CD4-positive, alpha-beta T cell treated with Interferon gamma for 1 hour (primary cell): ENCODE measurements at places on chromosomes 1 and 21.
A peak's percentile ranks its signal among the peaks of the same experiment; 100 is the strongest.

- no peak for DNase-seq
Observed at GRCh38 chr1:8285103-8285502, 32.8 kb upstream of the SLC45A1 start.

- no peak for DNase-seq
Observed at GRCh38 chr1:14968251-14968851, 185.2 kb upstream of the TMEM51 start.

DNA sequence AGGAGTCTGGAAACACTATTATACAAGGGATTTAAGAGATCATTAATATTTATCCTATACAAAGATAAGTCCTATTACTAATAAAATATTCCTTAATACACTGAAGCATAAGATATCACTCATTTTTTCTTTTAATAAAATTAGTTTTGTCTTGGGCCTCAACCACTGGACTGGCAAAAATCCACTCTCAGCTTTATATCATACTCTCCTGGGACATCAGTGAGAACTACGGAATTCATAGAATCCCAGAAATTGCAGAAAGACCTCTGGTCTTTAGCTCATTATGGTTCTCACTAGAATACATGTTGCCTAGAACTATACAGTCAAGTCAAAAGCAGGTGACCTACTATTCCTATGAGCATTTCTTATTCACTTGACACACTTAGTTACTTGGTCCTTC is 285.0 kb downstream of the LRRC40 start:
- no peak for DNase-seq

DNA sequence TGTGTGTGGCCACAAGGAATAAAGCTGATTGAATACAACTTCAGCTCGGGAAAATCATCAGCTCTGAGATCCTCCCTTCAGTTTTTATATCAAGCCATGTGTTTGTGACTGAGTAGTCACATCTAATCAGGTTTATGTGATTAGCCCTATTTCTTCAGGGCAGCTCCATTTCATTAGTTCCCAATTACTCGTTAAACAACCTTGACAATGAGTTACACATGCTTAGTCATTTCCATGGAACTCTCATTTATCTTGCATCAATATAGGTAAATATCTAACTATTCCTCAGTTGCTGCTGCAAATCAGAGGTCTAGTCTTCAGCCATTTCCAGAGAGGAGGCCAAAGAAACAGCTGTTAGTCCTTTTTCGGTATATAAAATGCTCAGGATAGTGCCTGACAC is 16.3 kb downstream of the CRB1 start:
- DNase-seq, result no peak

DNA sequence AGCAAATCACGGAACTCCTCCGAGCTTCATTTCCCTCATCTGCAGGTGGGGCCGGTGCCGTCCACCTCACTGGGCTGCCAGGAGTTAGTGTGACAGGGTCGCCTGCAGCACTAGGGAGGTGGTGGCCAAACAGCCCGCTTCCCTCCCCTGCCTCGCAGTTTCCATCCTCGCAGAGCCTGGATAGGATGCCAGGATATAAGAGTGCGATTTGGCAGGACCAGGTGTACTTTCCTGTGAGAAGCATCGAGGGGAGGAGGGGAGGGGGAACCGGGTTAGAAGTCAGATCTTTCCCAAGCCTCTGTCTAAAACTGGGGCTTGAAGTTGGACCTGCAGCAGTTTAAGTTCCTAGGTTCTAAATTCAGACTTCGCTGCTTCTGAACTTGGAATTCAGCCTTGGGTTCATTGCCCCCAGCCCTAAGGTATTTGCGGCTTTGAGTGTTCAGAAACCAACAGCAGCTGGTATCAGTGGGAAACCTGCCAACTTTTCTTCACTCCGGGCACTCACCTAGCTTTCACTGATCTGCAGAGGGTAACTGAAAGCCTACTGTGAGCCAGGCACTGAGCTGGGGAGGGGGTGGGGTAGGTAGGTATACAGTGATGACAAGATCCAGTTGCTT is 1.7 kb upstream of the JUN start:
- peak; percentile 45 for DNase-seq

GRCh38 chr1:45815667-45816458 is 12.5 kb downstream of the MAST2 start:
- no peak for DNase-seq

- no peak for DNase-seq
Observed at GRCh38 chr1:36471830-36472641, 7.9 kb upstream of the MRPS15 start.

- DNase-seq, result no peak
Observed at GRCh38 chr1:219427403-219427802, 185.5 kb downstream of the ZC3H11B start.

DNA sequence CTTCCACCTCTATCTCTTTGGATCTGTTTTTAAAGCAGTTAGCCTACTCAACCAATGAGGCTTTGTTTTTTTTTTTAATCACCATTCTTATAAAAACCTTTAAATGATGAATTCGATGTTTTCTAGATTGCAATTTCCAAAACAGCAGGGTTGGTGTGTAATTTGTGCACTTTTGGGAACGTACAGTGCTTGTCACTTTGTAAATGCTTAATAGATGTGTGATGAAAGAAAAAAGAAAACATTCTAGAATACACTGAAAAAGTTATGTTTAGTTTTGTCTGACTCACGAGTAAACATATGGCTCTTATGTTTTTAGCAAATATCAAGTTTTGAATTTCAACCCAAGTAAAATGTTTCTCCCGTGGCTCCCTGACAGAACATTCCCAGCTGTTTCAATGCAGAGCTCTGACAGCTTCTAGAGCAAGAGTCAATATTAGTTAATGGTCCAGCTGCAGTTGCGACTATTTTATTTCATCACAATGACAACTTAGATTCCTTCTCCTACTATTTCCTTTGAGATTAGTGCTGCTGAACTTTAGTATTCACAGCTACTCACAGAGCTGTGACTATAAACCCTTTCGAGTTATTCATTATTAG is 362.5 kb upstream of the ADAMTS5 start:
- no peak for DNase-seq

- DNase-seq, result no peak
Observed at GRCh38 chr1:92901699-92902405, 59.4 kb downstream of the DIPK1A start.

GRCh38 chr1:62371375-62371774 is 52.1 kb upstream of the KANK4 start:
- no peak for DNase-seq

DNA sequence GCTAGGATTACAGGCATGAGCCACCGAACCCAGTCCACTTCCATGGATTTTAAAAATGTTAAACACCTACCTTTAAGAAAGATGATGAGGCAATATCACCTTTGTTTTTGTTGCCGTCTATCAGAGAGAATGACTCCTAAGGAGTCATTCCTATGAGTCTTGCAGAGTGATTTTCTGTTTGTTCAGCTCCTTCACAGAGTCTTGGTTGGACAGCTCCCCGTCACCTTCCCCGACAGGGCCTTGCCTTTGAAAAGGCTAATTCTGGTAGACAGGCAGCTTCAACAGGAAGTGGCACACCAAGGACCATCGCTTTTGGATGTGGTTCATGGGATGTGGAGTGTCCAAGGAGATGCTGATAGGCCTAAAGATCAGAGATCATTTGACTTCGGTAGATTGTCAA is 17.5 kb downstream of the ZBTB18 start:
- DNase-seq, result no peak

- DNase-seq, result no peak
Observed at GRCh38 chr21:45351526-45352275, 53.3 kb upstream of the COL18A1 start.

DNA sequence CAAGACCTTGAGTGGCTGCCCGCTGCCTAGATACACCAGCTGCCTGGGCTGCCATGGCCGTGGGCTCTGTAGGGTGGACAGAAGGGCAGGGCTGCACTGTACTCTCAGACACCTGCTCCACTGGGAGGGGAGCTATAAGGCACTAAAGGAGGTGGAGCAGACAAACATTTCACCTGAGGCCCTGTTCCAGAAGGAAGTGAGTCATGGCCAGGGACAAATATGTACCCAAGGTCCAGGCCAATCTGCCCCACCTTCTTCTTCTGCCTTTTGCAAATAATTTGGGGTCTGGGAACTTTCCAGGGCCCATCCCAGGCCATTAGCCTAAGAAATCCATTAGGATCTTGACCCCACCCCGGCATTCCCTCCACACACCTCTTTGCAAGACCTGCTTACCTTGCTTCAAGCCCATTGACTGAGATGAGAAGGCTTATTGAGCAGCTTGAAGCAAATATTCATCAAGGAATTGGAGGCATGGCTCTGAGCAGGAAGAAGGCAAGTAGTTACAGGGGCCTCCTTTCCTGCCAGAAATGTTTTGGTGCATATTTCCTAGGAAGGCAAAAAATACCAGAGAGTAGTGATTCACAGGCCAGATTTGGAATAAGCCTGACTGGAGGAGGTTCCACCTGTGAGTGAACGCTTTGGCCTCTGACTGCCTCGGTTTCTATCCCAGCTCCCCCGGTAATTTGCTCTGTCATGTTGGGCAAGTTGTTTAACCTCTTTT is at the start of gene CAPN8:
CAPN8 (minus strand) TSS at position 110 of the 721 bp plus-strand sequence; CDS start at position 55, 55 bp downstream.
- DNase-seq, result no peak

DNA sequence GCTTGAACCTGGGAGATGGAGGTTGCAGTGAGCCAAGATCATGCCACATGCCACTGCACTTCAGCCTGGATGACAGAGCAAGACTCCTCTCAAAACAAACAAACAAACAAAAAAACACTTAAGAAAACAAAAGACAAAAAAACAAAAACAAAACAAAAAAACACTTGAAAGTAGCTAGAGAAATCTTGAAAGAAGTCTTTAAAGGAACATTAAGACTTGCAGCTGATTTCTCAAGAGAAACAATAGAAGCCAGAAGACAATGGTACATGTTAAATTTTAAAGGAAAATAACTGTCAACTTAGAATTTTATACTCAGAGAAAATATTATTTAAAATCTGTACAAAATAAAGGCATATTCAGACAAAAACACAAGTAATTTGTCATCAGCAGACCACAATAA is 71.3 kb downstream of the HLX start:
- no peak for DNase-seq

DNA sequence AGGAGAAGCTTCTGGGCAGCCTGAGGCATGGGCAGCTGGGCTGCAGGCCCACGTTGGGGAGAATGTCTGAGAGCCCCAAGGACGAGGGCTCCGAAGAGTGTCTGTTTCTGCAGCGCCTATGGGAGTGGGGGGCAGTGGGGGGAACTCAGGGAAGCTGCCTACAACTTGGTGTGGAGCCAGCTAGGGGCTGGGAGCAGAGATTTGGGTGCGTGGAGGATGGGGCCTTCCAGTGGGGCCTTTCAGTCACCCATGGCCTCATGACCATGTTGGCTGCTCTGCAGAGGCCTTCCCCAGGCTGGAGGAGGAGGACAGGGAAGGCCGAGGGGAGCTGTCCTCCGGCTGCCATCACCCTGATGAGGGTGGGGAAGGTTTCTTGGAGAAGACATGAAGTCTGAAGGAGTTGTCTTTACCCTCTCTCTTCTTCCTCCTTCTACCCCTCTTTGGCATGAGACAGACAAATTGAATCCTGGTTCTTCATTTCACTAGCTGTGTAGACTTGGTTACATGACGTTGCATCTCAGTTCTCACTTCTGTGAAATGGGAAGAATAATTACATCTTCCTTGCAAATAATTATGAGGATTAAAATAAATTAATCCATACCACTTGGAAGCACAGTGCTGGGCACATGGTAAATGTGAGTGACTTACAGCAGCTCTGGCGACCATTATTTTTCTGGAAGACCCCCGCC is 8.3 kb downstream of the PPFIA4 start:
- DNase-seq, result no peak

- DNase-seq, result no peak
Observed at GRCh38 chr21:46153247-46154154, 1.9 kb downstream of the FTCD start.

DNA sequence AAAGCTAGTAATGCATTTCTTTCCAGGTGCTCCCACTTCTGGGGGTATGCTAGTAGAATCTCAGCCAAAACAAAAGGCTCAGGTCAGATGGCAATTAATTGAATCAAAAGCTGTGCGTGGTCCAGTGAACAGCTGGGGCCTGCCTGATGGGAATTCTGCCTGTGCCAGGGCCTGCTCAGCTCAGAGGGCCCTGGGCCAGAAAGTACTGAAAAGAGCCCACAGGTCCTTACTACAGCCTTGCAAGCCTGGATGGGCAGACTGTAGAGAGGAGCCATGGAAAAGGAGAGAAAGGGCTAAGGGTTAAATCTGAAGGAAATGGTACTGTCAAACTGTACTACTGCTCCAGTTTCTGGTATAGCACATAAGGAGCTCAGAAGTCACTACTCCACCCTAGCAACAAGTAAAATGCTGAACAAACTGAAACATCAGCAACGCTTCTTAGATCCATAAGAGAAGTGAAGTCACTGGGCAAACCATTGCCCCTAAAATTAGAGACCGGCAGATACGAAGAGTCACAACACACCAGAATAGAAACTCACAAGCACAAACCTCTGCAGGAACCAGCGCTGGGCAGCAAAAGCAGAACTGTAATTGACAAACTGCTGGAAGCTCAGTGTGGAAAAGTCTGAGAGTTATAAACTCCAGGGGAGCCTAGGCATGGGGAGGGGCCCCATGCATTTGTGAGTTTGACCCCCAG is 121.1 kb upstream of the SYT6 start:
- no peak for DNase-seq

- DNase-seq, result no peak
Observed at GRCh38 chr1:204990059-204990664, 52.9 kb upstream of the CNTN2 start.

DNA sequence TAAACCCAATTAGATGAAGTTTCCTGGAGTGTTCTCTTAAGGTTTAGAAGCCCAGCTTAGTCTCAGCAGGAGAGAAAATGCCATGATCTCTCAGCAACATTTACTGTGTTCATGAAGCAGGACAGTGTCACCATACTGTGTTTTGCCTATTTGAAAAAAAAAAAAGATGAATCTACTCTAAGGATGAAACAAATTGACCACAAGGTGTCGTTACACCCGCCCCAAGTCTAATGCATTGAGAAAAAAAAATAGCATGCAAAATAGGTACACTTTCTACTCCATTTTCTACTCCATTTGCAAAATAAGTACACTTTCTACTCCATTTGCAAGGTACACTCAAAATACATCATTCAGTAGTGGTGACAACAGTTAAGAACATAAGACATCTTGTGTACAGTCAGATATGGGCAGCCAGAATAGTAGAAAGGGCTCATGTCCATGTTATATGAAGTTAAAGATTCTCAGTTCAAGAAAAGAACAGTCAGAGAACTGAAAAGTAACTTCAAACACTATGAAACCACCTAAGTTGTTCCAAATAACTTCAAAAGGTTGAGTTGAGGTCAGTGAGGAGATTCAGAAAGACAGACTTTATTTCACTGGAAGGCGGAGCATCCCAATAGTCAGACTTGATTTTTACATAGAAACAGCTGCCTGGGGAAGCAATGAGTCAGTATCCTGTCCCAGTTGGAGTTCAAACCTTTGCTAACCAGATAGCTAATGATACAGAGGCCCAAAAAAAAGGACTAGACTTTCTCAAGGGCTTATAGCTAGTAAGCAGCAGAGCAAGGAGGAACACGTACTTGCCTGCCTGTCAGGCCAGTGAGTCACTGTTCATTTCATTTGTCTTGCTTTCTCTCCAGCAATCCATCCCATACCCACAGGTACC is 13.3 kb downstream of the PLPPR5 start:
- DNase-seq, result no peak

- no peak for DNase-seq
Observed at GRCh38 chr1:61050541-61051442, 31.6 kb upstream of the NFIA start.

- DNase-seq, result no peak
Observed at GRCh38 chr1:26388791-26389445, 16.4 kb upstream of the ZNF683 start.

GRCh38 chr1:43619996-43620920 is 29.7 kb upstream of the KDM4A start:
- DNase-seq, result no peak

- DNase-seq, result no peak
Observed at GRCh38 chr1:86146566-86146965, 10.0 kb downstream of the COL24A1 start.

- DNase-seq, result no peak
Observed at GRCh38 chr1:24018611-24019580, 38.8 kb upstream of the SRSF10 start.

- DNase-seq, result no peak
Observed at GRCh38 chr1:209513226-209513625, 70.3 kb upstream of the CAMK1G start.
